Esophagus squamous epithelium (tissue), 5 donors: ENCODE measurements at places on chromosomes 1 and 21. TPM values are rescaled to one million over a fixed set of nuclear protein-coding genes. Genes with fewer than 3 reads are reported as not detected.

- H3K36me3 ChIP-seq, result no peaks in the 10 kb centered on the region
- no peaks in the 10 kb centered on the region for H3K4me1 ChIP-seq
- DNase-seq, result no peak
- H3K4me3 ChIP-seq, result no peak overlapping the region
Measured at GRCh38 chr1:103336408-103336807, 189.1 kb upstream of the RNPC3 start.

DNA sequence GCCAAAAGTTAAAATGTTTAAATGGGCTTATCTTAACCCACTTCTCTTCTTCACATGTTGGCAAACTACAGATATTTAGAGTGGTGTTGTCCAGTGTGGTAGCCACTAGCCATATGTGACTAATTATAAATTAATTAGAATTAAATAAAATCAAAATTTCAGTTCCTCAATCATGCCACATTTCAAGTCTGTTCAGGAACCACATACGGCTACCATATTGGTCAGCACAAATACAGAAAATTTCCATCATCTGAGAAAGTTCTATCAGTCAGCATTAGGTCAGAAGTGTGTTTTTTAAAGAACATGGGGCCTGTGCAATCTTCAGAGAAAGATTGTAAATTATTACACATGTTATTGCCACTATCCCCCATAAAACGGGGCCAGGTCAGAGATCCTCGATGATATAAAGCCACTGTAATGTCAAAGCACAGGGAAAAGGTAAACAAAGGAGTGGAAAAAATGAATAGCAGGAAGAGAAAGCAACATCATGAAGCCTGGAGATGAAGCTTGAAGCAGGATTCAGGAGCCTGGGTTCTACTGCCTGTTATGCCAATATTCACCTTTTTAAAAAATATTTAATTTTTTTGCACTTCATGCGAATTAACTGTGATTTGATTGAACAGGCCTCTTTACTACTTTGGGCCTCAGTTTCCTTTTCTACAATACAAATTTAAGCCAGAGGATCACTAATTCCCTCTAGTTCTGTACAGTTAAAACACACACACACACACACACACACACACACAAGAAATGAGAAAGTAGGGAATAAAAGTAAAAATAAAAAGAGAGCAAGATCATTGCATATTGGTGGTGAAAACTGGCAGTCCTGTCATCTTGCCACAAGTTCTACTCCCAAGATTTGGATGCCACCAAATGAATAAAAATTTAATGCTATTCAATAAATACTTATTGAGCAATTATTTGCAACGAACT is 2.3 kb downstream of the RSBN1 start:
- H3K36me3 ChIP-seq, result no peaks in the 10 kb centered on the region
- no peak for DNase-seq
- peaks cover 25% of the 10 kb centered on the region for H3K4me1 ChIP-seq
- H3K27ac ChIP-seq, result no peak overlapping the region
- no peaks in the 10 kb centered on the region for H3K27me3 ChIP-seq

DNA sequence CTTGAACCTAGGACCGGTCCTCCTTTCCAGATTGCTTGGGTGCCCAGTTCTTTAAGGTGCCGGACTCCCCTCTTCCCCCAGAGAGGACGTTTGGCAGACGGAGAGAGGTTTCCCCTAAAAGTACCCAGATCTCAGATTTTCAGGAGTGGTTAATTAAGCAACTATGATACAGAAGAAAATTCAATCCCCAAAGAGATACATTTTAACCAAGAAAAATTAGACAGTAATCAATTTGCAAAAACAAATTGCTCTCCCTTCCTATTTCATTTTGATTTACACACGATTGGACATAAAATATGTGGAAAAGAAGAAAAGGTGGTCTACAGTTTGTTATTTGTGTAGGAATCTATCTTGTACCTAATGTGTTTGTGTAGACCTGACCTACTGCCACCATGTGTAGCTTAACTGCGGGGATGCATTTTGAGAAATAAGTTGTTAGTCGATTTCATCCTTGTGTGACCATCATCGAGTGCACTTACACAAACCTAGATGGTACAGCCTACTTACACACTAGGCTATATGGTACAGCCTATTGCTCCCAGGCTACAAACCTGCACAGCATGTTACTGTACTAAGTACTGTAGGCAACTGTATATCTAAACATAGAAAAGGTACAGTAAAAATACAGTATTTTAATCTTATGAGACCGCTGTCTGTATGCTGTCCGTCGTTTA is 755 bp downstream of the RPAP2 start:
- peaks cover 28% of the 10 kb centered on the region for H3K36me3 ChIP-seq
- H3K4me1 ChIP-seq, result peaks cover 34% of the 10 kb centered on the region
- no peak for DNase-seq
- H3K27ac ChIP-seq, result peak overlapping the region; percentile 95
- peak overlapping the region; percentile 97 for H3K4me3 ChIP-seq

The CYP2J2 gene
- 7.7 TPM for total RNA-seq

- H3K36me3 ChIP-seq, result no peaks in the 10 kb centered on the region
- no peak overlapping the region for H3K27ac ChIP-seq
- no peak for DNase-seq
- H3K4me3 ChIP-seq, result no peak overlapping the region
Measured at GRCh38 chr1:78676347-78676982, 26.8 kb downstream of the IFI44 start.

The CCDC30 gene
- total RNA-seq, result 0.19 TPM

GRCh38 chr1:42924851-42925760 is 33.6 kb downstream of the SLC2A1 start:
- no peak for DNase-seq
- peak overlapping the region; percentile 96 for H3K27ac ChIP-seq
- peak overlapping the region; percentile 53 for H3K4me3 ChIP-seq
- peaks cover 51% of the 10 kb centered on the region for H3K36me3 ChIP-seq

The LAPTM5 gene
- total RNA-seq, result 6.3 TPM

The TDRD10 gene
- not detected for total RNA-seq

GRCh38 chr1:208907790-208908189 is 663.6 kb upstream of the PLXNA2 start:
- peaks cover 13% of the 10 kb centered on the region for H3K27me3 ChIP-seq
- no peaks in the 10 kb centered on the region for H3K36me3 ChIP-seq
- DNase-seq, result no peak
- H3K27ac ChIP-seq, result no peak overlapping the region
- no peaks in the 10 kb centered on the region for H3K4me1 ChIP-seq
